ENCODE measurements at places on chromosomes 4 and X. TPM values are rescaled to one million over a fixed set of nuclear protein-coding genes. Genes with fewer than 3 reads are reported as not detected.

EDA2R gene
- total RNA-seq, result 0.24 TPM

GRCh38 chrX:38108364-38108763 is 102.0 kb downstream of the SYTL5 start:
- DNase-seq, result no peak

DNA sequence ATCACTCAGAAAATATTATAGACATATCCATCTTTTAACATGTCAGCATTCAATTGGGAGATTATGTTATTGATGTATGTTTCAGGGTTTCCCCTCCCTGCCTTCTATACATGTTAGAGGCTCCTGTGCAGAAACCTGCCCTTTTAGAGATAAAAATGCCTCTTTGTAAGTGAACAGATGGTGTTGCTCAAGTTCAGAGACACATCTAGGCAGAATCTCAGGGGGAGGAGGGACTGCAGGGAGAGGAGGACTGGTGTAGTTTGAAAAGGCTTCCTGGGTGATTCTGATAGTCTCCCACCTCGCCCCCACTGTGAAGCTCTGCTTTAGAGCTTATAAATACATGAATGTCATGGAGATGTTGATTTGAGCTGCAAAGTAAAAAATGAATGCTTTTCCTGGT is 12.0 kb upstream of the UNC5C start:
- no peak for DNase-seq

ANKRD50 gene
- total RNA-seq, result 21.0 TPM

- no peak for DNase-seq
Observed at GRCh38 chr4:107392951-107393350, 327.1 kb downstream of the PAPSS1 start.

DNA sequence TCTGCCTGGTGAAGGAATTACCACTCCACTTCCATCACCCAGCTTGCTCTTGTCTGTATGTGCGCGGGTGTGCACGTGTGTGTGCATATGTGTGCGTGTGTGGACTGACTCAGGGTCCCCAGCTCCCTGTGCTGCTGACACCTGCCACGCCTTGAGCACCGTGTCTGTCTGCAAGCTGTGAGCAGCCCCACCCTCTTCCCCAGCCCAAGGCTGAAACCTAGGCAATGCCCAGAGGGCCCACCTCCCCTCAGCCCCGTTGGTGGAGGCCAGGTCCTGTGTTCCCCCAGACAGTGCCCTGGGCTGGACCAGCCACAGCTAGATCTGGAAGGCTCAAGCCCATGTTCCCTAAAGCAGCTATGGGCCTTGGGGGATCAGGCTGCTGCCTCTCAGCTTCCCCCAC is 2.0 kb upstream of the CCNQ start:
- no peak for DNase-seq

- no peak for DNase-seq
Observed at GRCh38 chr4:721261-722168, 15.9 kb downstream of the PCGF3 start.

HHIP gene
- 12.7 TPM for total RNA-seq

All from omental fat pad (tissue), 4 donors.